Activated CD4-positive, alpha-beta T cell treated with anti-CD3 and anti-CD28 coated beads, Interleukin-2, amount 50 U/mL, for 24 hours (primary cell): ENCODE measurements at places on chromosomes 13 and 19.

- no peak for DNase-seq
These were observed 297.0 kb upstream of the EDNRB start for GRCh38 chr13:78215458-78216108.

GRCh38 chr13:106291006-106291405 lies 244.5 kb downstream of the EFNB2 start:
- DNase-seq = no peak

DNA sequence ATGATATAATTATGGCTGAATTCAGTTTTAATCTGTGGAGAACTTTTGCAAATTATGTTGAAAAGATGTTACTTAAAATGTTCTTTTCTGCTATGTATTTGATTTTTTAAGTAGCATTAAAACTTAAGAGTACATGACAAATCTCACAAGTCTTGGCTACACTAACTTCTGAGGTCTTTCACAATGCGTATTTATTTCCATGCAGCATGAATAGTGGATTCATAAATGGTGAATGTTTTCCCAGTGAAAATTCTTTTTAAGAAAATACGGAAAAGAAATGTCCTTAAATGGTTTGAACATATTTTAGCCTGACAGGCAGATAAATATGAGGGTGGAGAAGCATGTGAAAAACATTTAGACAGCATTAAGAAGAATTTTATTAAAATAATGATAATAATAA lies 30.2 kb downstream of the GARRE1 start:
- DNase-seq = no peak

GRCh38 chr13:67001363-67001762 lies 228.8 kb downstream of the PCDH9 start:
- DNase-seq = no peak

GRCh38 chr19:19566306-19566705 lies 28.2 kb downstream of the CILP2 start:
- no peak for DNase-seq

DNA sequence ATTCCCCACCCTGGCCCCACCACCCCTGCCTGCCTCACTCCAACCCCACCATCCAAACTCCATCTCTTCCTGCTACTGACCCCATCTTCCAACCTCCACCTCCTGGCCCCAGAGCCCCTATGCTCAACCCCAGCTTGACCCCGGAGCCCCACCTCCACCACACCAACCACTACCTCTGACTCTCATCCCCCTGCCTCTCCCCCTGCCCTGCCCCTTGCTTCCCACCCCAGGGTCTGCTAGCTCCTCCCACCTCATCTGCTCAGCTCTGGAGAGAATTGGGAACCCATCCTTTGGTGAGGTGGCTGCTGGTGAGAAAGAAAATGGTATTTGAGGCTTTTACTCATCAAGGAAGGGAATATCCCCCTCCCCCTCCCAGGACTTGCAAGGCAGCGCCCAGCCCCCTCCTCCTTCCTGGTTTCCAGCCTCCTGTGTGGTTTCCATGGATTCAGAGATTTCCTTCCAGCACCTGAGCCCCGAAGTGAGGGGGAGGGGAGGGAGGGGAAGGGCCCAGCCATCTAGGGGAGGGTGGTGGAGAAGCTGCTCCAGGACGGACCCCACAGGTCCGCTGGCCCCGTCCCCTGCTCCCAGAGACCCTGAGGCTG lies 11.4 kb upstream of the PEPD start:
- no peak for DNase-seq

DNA sequence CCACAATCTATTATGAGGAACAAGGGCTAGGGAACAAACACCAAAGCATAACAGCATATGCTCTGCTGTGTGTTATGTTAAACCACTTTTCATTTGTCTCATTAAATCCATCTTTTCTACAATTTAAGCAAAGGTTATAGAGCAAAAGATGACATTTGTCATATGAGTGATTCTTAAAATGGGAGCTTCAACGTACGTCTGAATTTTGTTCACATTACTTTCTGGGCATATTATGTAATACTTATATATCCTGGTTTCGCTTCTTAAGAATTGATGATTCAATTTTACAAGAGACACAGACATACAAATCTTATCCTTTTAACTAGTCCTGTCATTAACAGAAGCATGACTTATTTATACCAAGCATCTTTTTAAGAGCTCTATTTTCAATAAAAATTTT lies 3.3 kb upstream of the TPP2 start:
- DNase-seq = no peak

- DNase-seq = no peak
These were observed 14.1 kb upstream of the CCNA1 start for GRCh38 chr13:36418022-36418805.

DNA sequence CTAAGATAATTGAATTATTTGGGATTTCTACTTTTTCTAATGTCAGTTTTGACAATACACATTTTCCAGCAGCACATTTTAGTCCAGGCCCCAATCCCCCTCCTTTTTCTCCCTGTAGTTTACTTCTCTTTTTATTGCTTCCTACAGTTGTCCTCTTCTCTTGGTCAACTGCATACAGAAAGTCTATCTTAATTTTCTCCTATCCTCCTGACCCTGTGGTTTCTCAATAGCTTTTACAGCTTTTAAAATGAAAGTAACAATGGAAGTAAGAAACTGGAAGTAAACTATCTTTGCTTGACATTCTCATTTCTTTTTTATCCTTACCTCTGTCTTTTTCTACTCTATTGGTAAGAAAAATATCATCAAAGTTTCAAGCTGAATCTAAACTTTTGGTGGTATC lies 106.5 kb upstream of the OXGR1 start:
- no peak for DNase-seq

GRCh38 chr13:94778986-94779385 lies 66.6 kb upstream of the SOX21 start:
- no peak for DNase-seq
